ENCODE measurements at places on chromosomes 12 and 14. TPM values are rescaled to one million over a fixed set of nuclear protein-coding genes. Genes with fewer than 3 reads are reported as not detected.

GRCh38 chr12:103830730-103831320 lies 10.2 kb downstream of the NT5DC3 start:
- no peak for DNase-seq

GRCh38 chr12:117231750-117232149 lies 41.5 kb upstream of the FBXO21 start:
- DNase-seq: no peak

GRCh38 chr14:21003788-21004346 lies 4.8 kb downstream of the SLC39A2 start:
- no peak for DNase-seq

DNA sequence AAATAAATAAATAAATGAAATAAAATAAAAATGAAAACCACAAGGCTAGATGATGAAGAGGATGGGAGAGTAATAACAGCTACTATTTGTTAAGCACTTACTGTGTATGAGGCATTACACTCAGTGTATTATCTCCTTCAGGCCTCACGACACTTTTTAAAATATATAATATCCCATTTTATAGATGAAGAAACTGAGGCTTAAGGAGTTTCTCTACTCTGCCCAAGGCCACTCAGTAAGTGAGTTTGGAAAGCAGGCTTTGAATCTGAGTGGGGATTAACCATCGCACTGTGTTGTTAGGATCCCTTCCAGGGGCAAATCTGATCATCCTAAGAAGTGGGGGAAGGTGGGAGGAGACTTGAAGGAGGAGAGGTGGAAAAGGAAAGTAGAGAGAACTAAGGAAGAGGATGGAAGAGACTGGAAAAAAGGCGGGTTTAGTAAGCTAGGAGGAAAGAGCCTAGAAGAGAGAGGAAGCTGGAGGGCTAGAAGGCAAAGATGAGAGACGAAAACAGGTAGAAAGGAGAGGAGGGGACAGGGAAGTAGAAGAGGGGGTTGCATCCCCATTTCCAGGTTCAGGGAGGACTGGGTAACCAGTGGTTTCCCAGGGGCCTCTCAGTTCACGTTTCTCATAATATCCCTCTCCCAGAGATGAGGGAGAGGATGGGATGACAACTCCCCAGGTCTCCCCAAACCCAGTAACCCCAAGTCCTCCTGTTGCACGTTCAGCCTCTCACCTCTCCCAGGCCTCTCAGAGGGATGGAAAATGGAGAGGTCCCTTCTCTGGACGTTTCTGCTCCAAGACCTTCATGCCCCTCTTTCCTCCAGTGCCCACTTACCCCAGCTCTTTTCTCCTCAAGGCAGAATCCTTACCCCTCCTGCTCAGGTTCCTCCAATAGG lies 1.7 kb downstream of the STAT6 start:
- no peak for DNase-seq

- no peak for DNase-seq
Measured at GRCh38 chr12:114439817-114440216, 33.9 kb upstream of the TBX5 start.

DNA sequence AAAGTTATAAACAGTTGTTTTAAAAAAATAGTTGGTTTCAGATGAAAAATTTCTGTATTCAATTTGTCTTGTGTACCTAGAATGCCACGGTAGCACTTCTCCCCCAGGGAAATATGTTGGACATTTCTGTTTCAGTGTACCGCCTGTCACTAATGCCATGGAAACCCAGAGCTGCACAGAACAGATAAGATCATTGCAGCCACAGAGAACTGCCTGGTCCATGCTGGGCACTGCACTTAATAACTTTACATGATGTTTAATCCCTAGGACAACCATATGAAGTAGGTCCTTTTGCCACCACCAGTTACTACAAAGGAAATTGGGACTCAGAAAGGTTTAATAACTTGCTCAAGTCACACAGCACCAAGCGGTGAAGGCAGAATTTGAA lies 253.4 kb upstream of the SRRM4 start:
- DNase-seq: no peak

- peak; percentile 84 for DNase-seq
Measured at GRCh38 chr12:120110550-120111501, 5.7 kb downstream of the RAB35 start.

DNA sequence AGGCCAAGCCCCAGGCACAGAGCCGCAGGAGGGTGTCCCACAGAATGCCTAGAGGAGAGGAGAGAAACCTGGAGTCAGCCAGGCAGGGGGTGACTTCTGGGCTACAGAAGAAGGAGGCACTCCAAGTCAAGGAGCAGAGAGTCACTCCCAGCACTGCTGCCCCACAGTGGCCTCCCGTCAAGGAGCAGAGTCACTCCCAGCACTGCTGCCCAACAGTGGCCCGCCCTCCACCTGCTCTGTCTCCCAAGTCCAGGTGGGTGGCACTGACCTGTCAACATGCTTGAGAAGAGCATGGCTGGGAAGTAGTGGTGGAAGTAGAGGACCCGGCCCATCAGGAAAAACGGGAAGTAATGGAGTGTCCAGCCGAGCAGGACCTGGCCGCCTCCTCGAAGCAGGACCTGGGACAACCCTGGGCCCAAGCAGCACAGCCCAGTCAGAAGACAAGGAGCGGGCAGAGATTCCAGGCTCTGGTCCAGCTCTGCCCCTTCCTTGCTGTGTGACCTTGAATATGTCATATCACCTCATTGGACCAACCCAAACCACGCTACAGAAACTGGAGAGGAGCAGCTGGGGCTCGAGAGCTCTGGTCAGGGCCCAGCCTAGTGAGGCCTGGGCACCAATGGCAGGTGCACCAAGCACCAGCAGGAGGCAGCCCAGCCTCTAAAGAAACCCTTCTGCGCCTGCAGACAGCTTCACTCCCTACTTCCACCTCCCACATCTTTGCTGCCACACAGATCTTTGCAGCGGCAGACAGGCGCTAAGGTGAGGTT lies 7.6 kb upstream of the NGB start:
- DNase-seq: no peak

DNA sequence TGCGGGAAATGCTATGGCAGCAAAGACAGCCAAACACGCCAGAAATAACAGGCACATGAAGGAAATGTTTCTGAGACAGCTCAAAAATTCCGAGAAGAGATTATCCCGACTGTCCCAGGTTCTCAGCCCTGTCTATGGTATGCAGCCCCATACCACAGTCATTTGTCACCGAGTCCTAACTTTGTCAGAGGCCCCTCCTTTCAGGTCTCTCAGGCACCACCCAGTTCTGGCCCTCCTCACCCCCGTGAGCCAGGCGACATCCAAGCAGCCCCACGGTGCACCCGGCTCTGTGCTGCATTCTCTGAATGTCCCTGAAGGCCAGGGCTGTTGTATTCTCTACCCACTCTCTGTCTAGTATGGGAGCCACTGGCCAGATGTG lies 24.0 kb downstream of the SSH1 start:
- no peak for DNase-seq

DNA sequence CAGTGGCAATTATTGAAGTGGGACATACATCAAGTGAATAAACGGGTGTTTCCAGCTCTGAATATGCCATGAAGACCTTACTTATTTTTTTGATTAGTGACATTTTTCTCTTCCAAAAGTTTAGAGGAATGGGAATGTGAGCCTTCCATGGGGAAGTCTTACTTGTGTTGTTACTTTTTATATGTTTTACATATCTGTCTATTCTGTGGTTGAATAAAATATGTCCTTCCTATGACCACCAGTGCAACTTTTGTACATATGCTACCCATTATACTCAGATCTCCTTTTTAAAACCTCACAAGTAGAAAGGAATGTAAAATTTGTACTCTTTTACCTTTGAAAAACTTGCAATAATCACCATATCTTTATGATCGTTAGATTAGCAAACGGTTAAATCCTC lies 132.7 kb downstream of the MSRB3 start:
- no peak for DNase-seq

DNA sequence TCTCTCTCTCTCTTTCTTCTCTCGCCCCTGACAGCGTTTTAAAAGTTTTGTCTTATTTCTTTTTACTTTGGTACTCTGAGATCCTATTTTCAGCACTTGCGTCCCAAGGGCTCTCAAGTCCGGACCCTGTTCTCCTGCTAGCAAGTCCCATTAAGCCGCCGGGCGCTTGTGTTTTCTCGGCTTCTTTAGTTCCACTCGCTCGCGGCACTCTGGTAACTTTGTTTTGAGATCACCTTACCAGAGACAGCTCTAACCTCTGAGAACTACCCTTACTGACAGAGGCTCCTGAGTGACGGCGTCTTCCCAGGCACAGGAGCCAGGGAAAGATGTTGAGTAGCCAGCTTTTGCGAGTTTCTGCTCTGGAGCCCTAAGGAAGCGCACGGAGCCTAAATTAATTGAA lies 2.7 kb upstream of the MYF5 start:
- no peak for DNase-seq

Gene DLK1
- total RNA-seq: not detected

Gene TMTC2
- 72.4 TPM for total RNA-seq

Gene GALNT8
- total RNA-seq: 1.8 TPM

Measured in sigmoid colon (tissue), 7 donors.